ENCODE measurements at places on chromosomes 4 and X.

GRCh38 chr4:54073271-54073880 lies 9.0 kb upstream of the CHIC2 start:
- no peak for DNase-seq

DNA sequence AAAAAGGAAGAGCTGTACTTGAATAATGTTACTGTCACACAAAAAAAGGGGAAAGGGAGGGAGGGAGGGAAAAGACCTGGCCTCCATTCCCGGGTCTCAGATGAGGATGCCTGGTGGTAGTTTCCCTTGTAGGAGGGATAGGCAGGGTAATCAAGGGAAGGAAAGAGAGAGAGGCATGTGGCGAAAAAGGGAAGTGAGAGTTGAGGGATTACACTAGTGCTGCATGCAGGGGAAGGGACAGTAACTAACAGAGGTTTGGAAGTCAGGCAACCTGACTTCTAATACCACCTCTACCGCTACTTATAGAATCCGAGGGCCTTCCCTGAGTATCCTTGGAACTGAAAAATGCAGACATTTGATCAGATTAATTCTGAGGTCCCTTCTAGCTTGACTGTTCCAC lies 821.7 kb upstream of the FTHL17 start:
- DNase-seq = no peak

DNA sequence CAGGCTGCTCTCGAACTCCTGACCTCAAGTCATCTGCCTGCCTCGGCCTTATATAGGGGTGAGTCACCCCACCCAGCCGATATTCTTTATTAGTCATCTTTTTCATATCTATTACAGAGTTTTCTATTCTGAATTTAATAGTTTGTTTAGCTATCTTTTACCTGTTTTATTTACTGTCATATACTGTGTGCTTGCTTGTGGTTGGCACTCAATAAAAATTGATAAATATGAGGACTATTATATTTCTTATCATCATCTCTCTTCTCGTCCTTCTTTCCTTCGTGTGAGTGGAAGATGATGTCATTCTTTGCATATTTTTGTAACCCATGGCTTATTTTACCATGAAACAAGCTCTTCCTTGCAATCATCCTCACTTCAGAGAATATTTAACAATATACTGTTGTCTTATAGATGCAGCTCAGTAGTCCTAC lies 265.5 kb downstream of the ARHGAP24 start:
- no peak for DNase-seq

GRCh38 chrX:119960625-119961024 lies 17.1 kb upstream of the NKAP start:
- no peak for DNase-seq

DNA sequence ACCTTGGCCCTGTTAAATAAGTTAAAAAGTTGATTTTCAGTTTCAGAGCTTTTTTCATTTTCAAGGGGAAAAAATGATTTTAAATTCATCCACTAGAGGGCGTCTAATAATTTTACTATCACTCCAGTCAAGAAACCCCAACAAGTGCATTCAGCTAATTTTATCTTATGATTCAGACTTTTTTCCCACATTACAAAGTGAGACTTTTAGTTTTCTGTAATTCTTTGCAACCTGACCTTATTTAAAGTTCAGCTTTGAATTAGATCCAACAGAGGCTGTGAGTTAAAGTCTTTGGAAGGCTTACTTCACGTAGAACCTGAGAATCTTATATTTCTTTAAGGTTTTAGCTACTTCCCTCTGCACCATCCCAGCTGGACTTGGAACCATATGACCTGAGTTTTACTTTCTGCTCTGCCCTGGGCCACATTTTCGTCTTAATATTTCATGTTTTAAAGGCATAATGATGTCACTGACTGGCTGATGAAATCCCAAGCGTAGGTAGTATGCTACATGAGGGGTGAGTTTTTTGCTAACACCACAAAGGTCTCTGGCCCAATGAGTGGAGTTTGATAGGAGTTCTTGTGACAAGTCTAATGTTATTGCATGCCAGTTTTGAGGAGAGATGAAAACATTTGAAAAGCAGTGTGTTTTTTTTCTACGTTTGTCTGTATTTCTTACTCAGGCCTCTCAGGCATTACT lies 7.2 kb downstream of the GNRHR start:
- no peak for DNase-seq

- DNase-seq = no peak
Measured at GRCh38 chr4:147942729-147943128, 210.8 kb downstream of the ARHGAP10 start.

- no peak for DNase-seq
Measured at GRCh38 chr4:134780244-134780643, 578.7 kb upstream of the PABPC4L start.

GRCh38 chr4:111930659-111931058 lies 214.6 kb upstream of the FAM241A start:
- no peak for DNase-seq

Measured in T-helper 1 cell (primary cell).